ENCODE measurements at places on chromosomes 2 and 18. TPM values are rescaled to one million over a fixed set of nuclear protein-coding genes. Genes with fewer than 3 reads are reported as not detected.

The OTOS gene
- total RNA-seq = not detected

DNA sequence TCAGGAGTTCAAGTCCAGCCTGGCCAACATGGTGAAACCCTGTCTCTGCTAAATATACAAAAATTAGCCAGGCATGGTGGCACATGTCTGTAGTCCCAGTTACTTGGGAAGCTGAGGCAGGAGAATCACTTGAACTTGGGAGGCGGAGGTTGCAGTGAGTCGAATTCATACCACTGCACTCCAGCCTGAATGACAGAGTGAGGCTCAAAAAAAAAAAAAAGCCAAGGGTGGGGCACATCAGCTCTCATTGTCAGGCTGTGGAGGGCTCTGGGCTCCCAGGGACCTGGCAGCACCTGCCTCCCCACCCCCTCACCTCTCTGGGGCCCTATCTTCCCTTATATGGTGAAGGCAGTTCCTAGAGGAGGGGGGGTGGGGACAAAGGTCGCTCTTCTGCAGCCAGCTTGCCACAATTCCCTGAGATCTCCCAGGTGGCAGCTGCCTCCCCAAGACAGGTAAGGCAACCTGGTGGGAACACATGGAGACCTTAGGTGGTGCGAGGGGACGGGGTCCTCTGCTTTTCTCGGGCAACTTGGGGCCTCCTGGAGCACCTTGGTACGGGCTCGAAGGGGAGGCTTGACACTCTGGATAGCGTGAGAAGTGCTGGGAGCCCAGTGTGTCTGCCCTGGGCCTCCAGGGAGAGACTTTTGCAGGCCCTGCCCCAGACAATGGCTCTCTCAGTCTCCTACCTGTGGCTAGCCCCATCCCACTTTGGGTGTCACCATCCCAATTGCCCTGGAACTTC is at the start of gene VIL1:
VIL1 (plus strand) TSS at position 407 of the 742 bp plus-strand sequence. CDS start 4,656 bp downstream, outside the sequence.
- no peak for DNase-seq

DNA sequence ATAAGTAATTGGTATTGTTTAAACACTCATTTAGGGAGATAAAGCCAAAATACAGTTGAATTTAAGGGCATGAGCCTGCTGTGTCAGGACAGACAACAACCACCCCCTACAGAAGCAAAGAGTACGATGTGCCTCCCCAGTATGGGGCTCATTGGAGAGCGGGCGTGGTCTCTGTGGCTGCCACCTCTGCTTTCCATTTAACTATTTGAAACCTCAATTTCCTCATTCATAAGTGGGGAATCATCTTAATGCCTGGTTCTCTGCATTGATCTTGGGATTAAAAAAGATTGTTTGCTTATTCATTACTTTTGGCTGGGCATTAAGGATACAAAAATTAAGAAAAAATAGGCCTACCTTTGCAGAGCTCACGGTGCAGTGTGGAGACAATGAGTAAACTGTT is 21.4 kb downstream of the KCNS3 start:
- no peak for DNase-seq

GRCh38 chr2:106976548-106976947 is 90.6 kb upstream of the ST6GAL2 start:
- no peak for DNase-seq

- DNase-seq = no peak
Measured at GRCh38 chr2:143974262-143974661, 545.7 kb downstream of the ZEB2 start.
